ENCODE measurements at places on chromosomes 5 and 9. TPM values are rescaled to one million over a fixed set of nuclear protein-coding genes. Genes with fewer than 3 reads are reported as not detected.

GRCh38 chr5:112968411-112969106, 8.0 kb upstream of the DCP2 start:
- no peak for DNase-seq

DNA sequence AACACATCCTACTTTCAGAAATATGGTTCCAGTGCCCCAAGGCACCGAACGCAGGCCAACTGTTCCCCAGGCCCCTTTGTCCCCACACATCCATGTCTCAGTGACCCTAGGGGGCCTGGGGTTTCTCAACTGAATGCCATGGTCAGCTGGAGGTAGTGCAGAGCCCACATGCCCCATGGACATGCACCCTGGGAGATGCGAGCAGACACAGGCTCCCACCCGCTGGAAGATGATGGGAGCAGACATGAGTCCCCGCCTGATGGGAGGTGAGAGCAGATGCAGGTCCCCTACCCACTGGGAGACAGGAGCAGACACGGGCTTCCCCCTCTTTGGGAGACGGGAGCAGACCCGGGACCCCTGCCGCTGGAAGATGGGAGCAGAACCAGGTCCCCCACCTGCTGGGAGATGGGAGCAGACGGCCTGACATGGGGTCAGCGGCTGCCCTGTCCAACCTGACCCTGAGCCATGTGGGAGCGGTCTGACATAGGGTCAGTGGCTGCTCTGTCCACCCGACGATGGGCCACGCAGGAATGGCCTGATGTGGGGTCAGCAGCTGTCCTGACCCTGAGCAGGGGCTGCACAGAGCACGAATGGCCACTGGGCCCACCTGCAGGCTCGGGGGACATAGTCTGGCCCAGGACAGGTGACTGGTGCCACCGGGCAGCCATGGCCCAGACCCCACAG, 18.4 kb downstream of the ZDHHC11B start:
- no peak for DNase-seq

DNA sequence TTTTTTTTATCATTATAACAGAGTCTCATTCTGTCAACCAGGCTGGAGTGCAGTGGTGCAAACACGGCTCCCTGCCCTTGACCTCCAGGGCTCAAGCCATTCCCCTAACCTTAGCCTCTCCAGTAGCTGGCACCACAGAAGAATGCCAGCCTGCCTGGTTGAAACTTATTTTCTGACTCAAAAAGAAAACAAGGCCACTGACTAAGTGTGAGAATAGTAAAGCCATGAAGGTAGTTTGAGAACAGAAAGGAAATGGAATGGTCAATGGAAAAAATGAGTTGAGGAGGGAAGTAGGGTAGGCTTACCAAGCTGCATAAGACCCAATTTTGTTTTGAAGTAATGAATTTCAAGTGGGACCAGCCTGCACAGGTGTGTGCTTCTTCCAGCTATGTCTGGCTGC, 82.8 kb upstream of the RORB start:
- DNase-seq = no peak

DNA sequence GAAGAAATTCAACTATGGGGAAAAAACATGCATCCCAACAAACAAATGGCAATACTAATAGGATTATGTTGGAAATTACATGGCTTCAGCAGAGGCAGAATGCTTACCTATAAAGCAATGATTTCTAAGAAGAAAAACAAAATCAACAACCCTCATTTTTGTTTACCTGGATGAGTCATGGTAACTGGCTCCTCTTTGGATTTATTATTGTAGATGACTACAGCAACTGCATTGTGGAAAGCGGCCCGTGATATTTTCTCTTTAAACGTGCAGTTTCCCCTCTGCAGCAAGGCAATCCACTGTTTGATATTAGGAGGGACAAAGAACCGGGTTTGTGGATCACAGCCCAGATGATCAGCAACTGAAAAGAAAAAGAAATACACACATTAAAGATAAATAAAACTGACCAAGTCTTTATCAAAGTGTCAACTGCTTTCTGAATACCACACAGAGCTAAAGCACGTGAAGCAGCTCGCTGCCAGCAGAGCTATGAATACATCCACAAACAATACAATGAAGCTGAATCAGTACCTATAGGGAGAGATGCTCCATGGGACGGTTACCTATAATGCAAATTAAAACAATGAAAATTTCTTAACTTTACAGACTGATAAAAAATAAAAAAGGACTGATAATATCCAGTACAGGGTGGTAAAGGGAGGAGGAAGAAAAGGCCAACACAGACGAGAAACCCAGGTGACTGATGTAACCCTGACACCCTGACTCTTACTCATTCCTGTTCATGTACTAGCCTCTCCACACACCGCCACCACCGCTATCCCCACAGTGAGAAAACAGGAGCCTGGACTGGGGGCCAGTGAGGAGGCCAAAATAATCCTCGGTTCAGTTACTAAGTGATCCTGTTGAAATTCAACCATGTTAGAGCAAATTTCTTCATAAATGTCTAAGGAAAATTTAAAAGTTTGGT, 31.0 kb downstream of the RNF130 start:
- no peak for DNase-seq

- DNase-seq = no peak
Observed at GRCh38 chr5:137082951-137083350, 416.2 kb downstream of the SPOCK1 start.

NKD2 gene
- not detected for total RNA-seq

KLHL3 gene
- 0.67 TPM for total RNA-seq

- no peak for DNase-seq
Observed at GRCh38 chr5:1035421-1036405, 27.1 kb downstream of the NKD2 start.

- no peak for DNase-seq
Observed at GRCh38 chr9:109473329-109473728, 24.8 kb downstream of the PTPN3 start.

SPATA31C1 gene
- not detected for total RNA-seq

TAS2R1 gene
- not detected for total RNA-seq

- no peak for DNase-seq
Observed at GRCh38 chr9:3758816-3759576, 233.2 kb upstream of the RFX3 start.

- DNase-seq = no peak
Observed at GRCh38 chr5:89110916-89111646, 228.1 kb upstream of the MEF2C start.

DNA sequence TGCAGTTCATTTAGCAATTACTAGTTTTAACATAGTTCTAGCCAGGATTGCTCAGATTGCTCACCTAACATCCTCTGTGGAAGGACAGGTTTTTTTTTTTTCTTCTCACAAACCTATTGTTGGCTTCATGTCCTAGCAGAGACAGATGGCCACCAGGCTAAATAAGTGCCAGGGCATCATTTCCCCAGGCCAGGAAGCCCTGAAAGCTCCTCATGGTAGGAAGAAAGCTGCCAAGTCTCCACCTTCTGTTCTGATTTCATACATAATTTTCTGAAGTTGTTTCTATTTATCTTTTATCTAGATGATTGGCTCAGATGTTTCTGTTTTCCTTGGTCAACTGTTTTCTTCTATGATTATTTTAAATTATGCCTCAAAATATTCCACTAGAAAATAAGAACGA, 31.0 kb downstream of the EFCAB9 start:
- no peak for DNase-seq

- DNase-seq = no peak
Observed at GRCh38 chr5:58804291-58804690, 221.4 kb downstream of the RAB3C start.

C5orf34 gene
- total RNA-seq = 15.7 TPM

- DNase-seq = peak; percentile 93
Observed at GRCh38 chr5:169637085-169637548, at the start of gene DOCK2. TSS of gene DOCK2 (plus strand) at chr5:169637275. CDS start at chr5:169637327, 52 bp downstream.

DNA sequence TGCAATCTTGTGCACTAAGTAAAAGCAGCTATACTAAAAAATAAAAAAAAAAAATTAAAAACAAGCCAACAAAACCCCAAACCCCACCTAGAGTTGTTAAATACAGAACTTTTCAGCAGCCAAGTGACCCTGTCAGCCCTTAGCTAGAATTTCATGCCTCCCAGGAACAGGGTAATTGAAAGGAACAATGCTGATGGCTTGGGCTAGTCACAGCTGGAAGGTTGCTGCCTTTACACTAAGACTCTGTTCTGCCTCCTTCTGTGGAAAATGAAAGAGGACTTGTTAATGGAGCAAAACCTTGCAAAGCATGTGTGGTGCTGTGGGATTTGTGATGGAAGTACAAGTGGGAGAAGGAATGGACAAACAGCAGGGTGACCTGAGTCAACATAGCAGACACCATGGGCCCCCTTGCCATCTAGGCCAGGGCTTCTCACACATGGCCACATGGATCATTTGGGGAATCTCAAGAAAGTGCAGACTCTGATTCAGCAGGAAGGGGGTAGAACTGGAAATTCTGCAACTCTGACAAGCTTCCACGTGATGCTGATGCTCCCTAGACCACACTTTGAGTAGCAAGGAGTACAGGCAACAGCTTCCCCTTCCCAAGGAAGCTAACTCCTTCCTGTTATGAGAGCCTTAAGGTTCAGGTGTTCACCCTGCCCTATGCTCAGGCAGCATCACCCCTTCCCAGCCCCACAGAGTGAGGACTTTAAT, 14.9 kb upstream of the TMEM252 start:
- DNase-seq = no peak
